ENCODE measurements at places on chromosomes 16 and 17.
A peak's percentile ranks its signal among the peaks of the same experiment; 100 is the strongest.

DNA sequence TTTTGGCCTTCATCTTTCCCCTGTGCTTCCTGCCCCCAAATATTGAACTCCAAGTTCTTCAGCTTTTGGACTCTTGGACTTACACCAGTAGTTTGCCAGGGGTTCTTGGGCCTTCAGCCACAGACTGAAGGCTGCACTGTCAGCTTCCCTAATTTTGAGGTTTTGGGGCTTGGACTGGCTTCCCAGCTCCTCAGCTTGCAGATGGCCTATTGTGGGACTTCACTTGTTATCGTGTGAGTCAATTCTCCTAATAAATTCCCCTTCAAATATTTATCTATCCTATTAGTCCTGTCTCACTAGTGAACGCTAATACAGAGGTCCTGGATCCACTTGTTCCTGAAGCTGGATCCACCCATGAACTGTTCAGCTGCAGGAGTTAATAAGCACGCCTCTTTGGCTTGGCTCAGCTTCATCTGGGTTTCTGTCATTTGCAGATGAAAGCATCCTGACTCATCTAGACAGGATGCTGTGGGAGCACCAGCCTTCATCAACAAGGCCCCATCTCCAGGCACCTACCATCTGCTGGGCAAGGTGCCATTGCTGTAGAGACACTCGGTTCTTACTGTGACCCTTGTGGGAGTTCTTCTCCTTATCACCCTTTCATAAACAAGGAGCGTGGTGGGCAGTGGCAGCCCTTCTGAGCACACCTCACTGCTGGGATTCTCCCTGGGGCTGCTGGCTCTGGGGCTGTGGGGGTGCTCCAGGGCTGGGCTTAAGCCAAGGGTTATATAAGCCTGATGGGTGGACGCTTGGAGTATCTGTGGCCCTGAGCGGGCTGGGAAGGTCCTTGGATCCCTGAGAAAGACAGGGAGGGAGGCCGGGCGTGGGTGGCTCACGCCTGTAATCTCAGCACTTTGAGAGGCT lies 23.1 kb downstream of the LAT start:
- no peak for DNase-seq

- no peak for DNase-seq
Observed at GRCh38 chr17:82314727-82315605, 2.4 kb downstream of the CD7 start.

GRCh38 chr16:79721270-79721669 lies 120.7 kb upstream of the MAF start:
- no peak for DNase-seq

- DNase-seq = no peak
Observed at GRCh38 chr16:7363422-7364417, 31.1 kb downstream of the RBFOX1 start.

- no peak for DNase-seq
Observed at GRCh38 chr17:68302066-68302564, 10.8 kb downstream of the ARSG start.

DNA sequence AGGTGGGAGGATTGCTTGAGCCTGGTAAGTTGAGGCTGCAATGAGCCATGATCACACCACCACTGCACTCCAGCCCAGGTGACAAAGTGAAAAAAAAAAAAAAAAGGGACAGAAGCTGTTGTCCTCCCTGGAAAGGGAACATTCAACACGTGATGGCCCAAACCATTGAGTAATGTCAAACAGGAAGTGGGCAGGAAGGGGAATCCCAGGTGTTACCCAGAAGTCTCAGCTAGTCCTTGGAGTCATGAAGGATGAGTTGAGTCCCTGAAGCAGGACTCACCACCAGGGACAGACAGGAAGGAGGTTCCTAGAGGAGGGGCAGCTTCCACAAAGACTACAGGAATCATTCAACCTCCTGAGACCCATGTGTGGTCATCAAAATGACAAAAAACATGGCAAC lies 19.8 kb upstream of the CMIP start:
- no peak for DNase-seq

DNA sequence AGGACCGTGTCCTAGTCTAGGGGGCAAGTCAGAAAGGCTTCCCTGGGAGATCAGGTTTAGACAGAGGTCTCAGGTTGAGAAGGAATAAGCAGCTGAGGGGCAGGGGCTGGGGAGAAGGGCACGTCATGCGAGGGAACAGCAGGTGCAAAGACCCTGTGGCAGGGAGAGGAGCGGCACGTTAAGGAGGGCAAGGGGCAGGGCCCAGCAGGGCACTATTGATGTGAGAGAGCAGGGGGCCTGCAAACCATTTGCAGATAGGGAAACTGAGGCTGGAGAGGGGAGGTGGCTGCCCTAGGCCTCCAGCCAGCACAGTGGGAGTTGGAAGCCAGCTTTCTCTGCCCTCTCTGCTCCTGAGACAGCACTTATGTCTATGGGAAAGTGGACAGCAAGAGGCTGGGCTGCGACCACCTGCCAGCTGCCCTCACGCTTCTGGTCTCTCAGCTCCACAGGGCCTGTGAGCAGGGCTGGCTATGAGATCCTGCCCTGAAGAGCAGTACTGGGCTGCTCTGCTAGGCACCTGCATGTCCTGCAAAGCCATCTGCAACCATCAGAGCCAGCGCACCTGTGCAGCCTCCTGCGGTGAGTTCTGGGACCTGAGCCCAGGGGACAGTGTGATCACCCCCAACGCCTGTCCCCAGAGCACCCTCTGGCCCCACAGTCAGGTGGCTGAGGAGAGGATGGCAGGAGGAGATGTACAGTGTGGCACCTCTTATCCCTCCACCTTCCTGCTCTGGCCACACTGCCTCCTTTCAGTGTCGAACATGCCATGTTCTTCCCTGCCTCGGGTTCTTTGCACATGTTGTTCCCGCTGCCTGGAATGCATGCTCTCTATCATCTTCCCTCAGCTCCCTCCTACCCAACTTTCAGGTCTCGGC lies 61.5 kb downstream of the USP22 start:
- DNase-seq = peak; percentile 75

GRCh38 chr17:79137015-79137788 lies 62.6 kb downstream of the ENGASE start:
- no peak for DNase-seq

GRCh38 chr17:72661116-72661944 lies 431.2 kb downstream of the SLC39A11 start:
- no peak for DNase-seq

GRCh38 chr16:67537636-67538591 lies 9.3 kb downstream of the RIPOR1 start:
- no peak for DNase-seq

DNA sequence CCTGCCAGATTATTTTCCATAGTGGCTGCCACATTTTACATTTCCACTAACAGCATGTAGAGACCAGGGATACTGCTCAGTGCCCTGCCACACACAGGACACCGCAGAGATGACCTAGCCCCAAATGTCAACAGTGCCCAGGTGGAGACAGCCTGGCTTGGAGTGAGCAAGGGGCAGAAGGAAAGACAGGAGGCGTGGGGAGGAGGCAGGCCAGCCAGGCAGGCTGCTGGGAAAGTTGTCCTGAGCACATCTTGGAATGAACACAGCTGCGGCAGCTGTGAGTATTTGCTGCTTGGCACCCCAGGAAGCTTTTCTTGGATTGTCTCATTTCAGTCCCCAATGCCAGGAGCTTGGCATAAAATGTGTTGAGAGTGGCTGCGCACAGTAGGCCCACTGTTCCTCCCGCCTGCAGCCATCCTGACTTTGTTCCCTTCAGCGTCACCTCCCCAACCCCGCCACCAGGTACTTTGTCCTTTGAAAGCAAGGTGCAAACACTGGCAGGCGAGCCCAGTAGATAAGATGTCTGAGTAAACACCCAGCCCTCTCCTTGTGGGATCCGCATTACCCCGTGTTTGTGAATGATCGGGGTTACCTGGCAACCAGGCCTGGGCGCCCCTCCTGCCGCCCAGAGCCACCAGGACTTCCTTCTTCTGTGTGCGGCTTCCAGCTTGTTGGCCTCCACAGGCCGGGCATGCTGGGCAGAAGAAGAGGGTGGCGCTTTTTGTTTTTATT lies 114.0 kb downstream of the CMIP start:
- DNase-seq = no peak

DNA sequence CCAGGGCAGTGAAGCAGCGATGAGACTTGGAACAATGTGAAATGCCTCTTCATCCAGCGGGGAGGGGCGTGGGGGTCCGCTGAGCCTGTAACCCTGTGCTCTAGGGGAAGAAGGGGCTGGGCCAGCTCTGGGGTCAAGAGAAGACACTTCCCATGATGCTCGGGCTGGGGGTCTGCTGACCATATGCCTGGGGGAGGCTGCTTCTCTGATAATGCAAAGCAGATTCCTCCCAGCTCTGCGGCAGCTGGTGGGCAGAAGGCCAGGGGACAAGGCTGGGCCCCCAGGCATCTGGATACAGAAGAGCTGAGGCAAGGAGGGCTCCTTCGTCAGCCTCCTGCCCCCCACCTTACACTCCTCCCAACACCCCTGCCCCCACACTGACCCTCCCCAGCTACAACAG lies 24.7 kb downstream of the NGFR start:
- no peak for DNase-seq

GRCh38 chr17:40315206-40315605 lies 6.2 kb downstream of the RARA start:
- DNase-seq = no peak

DNA sequence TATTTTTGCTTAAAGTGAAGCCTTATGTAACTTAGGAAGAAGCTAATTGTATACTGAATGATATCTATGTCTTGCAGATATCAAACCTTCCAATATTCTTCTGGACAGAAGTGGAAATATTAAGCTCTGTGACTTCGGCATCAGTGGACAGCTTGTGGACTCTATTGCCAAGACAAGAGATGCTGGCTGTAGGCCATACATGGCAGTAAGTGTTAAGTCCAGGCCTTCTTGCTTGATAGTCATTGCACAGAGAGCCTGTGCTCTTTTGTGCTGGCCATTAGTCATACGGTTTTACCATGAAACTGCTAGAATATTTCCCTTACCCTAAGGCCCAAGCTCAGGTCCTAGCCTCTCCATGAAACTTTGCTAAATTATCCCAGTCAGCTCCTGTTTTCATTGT lies 92.5 kb downstream of the MAP2K4 start:
- no peak for DNase-seq

GRCh38 chr16:10782628-10783027 lies 36.0 kb downstream of the TVP23A start:
- DNase-seq = no peak

GRCh38 chr17:3469529-3469928 lies 2.1 kb downstream of the SPATA22 start:
- no peak for DNase-seq
